ENCODE measurements at places on chromosomes 3 and 15. TPM values are rescaled to one million over a fixed set of nuclear protein-coding genes. Genes with fewer than 3 reads are reported as not detected.
A peak's percentile ranks its signal among the peaks of the same experiment; 100 is the strongest.

DNA sequence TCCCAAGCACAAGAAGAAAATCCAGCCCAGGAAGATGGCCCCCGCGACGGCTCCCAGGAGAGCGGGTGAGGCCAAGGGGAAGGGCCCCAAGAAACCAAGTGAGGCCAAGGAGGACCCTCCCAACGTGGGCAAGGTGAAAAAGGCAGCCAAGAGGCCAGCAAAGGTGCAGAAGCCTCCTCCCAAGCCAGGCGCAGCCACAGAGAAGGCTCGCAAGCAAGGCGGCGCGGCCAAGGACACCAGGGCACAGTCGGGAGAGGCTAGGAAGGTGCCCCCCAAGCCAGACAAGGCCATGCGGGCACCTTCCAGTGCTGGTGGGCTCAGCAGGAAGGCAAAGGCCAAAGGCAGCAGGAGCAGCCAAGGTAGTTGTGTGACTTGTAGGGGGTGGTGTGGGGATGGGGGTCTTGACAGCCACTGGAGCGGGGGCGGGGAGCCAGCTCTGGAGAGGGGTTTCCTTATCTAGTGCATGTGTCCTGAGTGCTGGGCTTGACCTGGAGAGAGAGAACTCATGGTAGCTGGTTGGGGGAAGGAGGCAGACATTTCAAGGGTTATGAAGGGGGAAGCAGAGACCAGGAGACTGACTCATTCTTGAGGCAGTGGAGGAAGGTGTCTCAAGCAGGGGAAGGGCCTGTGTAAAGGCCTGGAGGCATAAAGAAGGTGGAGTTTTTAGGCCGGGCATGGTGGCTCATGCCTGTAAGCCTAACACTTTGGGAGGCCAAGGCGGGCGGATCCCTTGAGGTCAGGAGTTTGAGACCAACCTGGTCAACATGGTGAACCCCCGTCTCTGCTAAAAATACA lies 6.2 kb downstream of the H1-8 start:
- peak; percentile 60 for DNase-seq

- DNase-seq = peak; percentile 45
Observed at GRCh38 chr3:55897573-55898224, 410.6 kb upstream of the WNT5A start.

The SLC9C1 gene
- polyA plus RNA-seq = not detected

GRCh38 chr15:41022487-41023090 lies 69.3 kb downstream of the CHAC1 start:
- DNase-seq = peak; percentile 16

DNA sequence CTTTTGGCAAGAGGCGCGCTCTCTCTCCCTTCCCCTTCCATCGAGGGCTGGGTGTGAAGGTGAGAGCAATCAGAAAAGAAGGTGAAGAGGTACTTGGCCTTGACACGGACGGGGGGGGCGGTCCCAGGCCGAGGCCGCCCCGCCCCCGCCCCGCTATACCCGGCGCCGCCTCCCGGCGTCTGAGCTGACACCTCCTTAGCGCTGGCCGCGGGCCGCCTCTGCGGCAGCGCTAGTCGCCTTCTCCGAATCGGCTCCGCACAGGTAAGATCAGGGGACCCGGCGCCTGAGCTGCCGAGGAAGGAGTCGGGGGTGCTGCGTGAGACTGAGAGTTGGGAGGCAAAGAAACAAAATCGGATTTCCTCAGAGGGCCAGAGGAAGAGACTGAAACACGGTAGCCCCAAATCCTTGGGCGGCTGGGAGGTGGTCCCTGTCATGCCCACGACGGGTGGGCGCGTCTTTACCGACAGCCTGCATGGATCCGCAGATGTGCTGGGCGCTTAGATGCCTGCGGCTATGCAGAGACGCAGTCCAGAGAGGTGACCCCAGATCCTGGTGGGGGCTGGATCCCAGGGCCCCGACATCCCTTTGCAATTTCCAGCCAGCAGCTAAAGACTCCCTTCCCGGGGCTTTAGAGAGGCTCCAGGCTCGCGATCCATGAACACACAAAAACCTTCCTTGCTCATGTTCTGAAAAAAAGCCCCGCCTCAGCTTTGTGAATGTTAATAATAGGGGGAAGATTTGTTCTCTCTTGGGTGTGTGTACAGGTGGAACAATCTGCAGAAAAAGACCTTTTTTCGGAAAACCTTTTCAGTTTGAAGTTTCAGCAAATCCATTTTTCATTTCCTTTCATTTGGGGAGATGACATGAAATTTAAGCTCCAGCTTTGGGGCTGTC lies at the start of gene ENTPD3:
ENTPD3 (plus strand) TSS at position 184 of the 894 bp plus-strand sequence. CDS start 874 bp downstream, outside the sequence.
- DNase-seq = peak; percentile 39

The SEMA3F gene
- 108 TPM for polyA plus RNA-seq

The GAP43 gene
- not detected for polyA plus RNA-seq

DNA sequence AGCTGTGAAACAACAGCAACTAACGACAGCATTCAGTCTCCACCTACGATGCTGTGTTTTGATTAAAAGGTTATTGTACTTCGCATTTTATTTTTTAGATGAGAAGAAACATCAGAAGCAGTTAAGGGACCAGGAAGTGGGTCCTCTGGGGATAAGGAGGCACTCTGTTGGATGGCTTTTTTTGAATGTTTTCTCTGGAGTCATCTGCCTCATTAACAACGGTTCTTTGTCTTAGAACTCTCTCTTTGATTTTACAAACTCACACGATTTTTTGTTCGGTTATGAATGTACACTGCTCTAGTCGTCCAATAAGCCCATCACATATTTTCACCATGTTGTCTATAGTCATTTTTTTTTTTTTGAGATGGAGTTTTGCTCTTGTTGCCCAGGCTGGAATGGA lies 36.0 kb upstream of the ARPIN start:
- DNase-seq = no peak

The STRIT1 gene
- not detected for polyA plus RNA-seq

The SLC25A20 gene
- 19.4 TPM for polyA plus RNA-seq

The CPLX3 gene
- not detected for polyA plus RNA-seq

The YEATS2 gene
- 29.4 TPM for polyA plus RNA-seq

GRCh38 chr15:95400428-95400827 lies 930.1 kb upstream of the NR2F2 start:
- DNase-seq = no peak

GRCh38 chr3:28125342-28125741 lies 116.1 kb upstream of the CMC1 start:
- DNase-seq = no peak

The PRR20G gene
- not detected for polyA plus RNA-seq

GRCh38 chr3:140216249-140216648 lies 281.3 kb downstream of the CLSTN2 start:
- DNase-seq = peak; percentile 4

DNA sequence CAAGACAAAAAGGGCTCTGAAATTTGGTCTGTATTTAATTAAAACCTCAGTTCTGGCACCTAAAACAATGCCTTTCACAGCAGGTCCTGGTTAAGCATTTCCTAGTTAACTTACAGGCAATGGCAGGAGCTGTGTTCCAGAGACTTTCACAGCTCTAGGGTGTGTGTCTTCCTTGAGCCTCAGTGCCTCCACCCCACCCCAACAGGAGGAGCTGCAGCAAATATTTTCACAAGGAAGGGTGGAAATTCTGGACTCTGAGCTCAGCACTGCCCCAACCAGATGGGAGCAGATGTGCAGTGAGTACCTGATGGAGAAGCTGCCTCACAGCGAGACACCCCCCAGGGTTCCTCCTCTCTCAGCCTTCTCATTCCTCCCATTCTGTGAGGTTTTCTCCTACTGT lies 106.3 kb upstream of the SPATA12 start:
- DNase-seq = no peak

GRCh38 chr3:42037318-42037945 lies 53.7 kb upstream of the TRAK1 start:
- DNase-seq = no peak

- peak; percentile 92 for DNase-seq
Observed at GRCh38 chr15:39232512-39232911, 348.4 kb upstream of the THBS1 start.

The FYTTD1 gene
- polyA plus RNA-seq = 21.9 TPM

The TM4SF18 gene
- polyA plus RNA-seq = not detected

The ITPKA gene
- polyA plus RNA-seq = 0.63 TPM

DNA sequence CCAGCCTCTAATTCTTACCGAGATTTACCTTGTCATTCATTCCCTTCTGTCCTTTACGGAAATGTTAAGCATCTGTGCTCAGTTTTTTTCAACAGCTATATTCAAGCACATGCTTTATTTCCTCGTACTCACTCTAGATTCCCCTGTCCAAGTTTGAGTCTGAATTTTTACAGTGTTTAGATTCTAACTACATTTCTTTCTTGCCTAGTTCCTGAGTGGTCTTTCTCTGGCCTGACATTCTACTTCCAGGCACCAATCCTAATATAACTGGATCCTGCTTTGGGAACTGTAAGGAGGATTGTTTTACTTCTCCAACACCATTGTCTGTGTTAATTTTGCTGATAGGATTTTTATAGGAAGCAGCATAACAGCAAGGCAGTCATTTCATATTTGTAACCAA lies 222.4 kb downstream of the RBMS3 start:
- DNase-seq = no peak

The CCR8 gene
- polyA plus RNA-seq = not detected
